ENCODE measurements at places on chromosomes 2 and 18. TPM values are rescaled to one million over a fixed set of nuclear protein-coding genes. Genes with fewer than 3 reads are reported as not detected.

Gene FIGN
- 9.5 TPM for polyA plus RNA-seq

DNA sequence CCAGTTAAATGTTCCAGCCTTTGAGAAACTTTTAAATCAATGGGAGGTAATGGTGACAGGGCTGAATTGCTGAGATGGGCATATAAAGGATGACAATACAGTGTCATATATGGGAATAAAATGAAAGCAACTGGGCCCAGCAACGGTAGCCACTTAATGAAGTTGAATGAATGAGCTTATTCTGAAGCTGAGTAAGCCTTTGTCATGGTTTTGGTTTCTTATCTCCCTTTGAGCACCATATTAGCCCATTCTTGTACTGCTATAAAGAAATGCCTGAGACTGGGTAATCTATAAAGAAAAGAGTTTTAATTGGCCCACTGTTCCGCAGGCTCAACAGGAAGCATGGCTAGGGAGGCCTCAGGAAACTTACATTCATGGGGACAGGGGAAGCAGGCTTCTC, 3.5 kb upstream of the THUMPD2 start:
- no peak for DNase-seq

- no peak for DNase-seq
Measured at GRCh38 chr2:188773075-188773474, 201.1 kb upstream of the COL3A1 start.

Gene IL36B
- polyA plus RNA-seq: not detected

DNA sequence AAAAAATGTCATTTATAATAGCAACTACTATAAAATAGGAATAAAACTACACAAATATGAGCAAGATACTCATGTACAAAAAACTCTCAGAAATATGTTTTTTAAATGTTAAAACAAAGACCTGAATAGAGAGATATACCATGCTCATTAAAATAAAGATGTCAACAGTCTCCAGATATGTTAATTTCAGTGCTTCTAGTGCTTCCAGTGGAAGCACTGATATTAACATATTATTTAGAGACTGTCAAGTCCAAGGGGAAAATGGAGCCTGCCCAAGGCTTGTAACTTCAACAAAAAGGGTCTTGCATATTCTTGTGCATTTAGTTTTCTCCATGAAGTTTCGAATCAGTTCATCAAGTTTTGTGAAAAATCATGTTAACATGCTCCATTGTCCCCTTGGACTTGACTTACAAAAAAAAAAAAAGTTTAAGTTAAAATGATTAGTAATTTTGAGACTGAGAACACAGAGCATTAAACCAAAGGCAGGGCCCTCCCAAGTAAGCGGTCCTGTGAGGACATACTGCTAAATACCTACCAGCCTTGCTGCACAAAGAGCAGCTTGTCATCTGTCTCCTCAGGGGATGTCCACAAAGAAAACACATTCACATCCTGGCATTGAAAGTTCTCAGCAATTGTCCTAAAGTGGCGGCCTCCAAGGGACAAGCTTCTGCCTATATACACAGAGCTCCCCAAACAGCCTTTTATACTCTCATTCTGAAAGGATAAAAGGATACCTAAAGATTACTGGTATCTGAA, 501.9 kb upstream of the CHAC2 start:
- DNase-seq: no peak

DNA sequence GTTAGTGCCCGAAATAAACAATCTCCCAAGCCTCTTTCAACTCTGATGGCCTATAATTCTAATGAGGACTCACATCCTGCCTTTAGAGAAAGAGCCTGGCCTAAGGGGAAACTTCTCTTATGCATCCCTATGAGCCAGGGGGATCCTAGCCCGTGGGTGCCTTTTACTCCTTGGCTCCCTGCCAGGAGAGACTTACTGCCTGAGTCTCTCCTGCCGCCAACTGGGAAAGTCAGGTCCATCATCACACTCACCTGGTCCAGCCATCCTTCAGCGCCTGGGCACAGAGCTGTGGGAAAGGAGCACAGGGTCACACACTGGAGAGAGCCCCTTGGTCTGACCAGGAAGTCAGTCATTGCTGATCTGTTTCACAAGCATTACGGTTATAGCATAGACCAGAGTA, 24.1 kb downstream of the ENOSF1 start:
- no peak for DNase-seq

- no peak for DNase-seq
Measured at GRCh38 chr2:207996848-207997247, 28.5 kb downstream of the PLEKHM3 start.

DNA sequence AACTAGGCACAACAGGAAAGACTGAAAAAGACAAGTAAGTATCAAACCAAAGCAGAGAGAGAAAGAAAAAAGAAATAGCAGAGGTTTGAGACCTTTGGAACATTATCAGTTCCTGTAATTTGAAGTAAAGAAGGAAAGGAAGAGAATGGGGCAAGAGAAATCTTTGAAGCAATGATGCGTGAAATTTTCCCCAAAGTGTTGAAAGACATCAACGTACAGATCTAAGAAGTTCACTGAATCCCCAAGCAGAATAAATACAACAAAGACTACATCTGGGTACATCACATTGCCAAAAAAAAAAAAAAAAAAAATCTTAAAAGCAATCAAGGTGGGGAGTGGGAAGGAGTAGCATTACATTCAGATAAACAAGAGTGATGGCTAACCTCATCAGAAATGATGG, 6.0 kb upstream of the SLC30A6 start:
- DNase-seq: no peak

DNA sequence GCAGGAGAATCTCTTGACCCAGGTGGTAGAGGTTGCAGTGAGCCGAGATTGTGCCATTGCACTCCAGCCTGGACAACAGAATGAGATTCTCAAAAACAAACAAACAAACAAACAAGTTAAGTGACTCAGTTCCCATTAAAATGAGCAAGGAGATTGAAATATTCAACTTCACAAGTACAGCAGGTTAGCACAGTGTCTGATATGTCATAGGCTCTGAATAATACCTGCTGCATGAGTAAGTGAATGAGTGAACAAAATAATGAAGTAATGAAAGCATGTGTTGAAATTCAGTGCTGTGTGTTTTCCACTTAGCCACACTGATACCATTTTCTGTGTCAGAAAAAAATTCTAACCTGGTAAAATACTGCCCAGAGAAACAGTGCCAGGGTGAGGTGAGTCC, 41.9 kb upstream of the SETBP1 start:
- DNase-seq: no peak

- no peak for DNase-seq
Measured at GRCh38 chr18:44170208-44170880, 510.3 kb upstream of the SETBP1 start.

DNA sequence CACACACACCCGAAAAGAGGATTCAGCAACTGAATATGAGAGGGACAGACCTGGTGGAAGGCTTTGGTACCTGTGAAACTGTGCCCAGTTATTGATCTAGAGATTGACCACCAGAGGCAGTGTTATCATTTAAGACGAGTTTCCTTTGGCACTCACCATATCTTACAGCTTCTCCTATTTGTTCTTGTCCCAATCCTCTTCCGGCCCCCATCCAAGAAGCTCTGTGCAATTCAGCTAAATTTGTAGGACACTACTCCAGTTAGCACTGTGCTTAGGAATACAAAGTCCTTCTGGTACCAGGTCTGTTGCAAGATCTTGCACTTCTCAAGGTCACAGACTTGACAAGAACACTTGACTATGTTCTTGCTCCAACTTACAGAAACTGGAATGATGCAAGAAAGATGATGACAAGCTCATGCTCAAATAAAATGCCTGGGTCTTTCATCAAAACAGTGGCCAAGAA, 177.7 kb downstream of the TMEM247 start:
- no peak for DNase-seq

DNA sequence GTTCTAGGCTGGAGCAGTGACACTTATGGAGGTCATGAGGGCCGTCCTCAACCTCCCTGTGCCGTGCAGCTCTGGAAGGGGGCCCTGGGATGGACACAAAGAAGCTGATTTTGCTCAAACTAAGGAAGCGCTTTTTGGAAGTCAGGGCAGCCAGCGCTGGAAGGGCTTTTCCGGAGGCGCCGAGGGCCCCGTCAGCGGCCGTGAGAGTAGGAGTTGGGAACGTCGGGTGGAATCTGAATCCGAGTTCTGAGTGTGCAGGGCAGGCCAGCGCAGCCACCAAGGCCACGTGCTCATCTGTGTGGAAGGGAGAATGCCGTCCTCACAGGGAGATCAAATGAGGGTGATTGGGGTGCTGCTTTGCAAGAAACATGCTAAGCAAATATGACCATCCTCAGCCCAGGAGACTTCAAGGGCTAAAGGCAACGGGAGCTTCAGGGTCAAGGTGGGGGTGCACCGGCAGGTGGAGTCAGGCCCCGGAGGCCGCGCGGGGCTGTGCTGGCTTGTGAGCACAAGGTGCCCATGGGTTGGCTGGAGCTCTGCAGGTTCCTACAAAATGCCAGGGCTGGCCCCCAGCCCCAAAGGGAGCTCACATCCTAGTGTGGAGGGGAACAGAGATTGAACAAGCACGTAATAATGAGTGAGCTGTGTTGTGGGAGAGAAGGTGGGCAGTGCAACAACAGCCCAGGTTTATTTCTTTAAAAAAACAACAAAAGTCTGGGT, 70.4 kb upstream of the HPCAL1 start:
- no peak for DNase-seq

Gene CNOT11
- 53.8 TPM for polyA plus RNA-seq

DNA sequence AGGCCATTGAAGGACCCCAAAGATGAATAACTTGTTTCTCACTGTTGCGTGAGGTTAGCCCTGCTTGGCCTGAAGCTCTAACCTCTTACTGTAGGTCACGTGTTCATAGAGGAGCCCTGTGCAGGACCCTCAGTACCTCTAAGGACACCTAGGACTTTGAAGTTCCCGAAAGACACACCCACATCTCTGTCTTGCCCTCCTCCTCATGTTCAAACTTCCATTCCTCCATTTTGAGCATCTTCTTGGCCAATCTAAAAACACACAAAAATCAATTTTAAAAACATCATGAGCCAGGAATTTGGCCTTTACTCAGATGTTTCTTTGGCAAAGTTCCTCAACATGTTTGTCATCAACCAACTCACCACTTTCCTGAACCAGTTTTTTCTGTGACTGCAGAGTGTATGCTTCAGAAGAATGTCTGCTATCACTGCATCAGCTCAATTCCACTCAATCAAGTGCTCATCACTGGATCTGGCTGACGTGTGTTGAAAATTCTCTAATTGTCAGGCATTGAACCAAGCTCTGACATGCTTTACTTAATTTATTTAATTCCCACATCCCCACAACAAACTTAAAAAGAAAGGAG, 101.6 kb downstream of the AP1S3 start:
- DNase-seq: no peak

Gene ANKRD30BL
- 0.25 TPM for polyA plus RNA-seq

DNA sequence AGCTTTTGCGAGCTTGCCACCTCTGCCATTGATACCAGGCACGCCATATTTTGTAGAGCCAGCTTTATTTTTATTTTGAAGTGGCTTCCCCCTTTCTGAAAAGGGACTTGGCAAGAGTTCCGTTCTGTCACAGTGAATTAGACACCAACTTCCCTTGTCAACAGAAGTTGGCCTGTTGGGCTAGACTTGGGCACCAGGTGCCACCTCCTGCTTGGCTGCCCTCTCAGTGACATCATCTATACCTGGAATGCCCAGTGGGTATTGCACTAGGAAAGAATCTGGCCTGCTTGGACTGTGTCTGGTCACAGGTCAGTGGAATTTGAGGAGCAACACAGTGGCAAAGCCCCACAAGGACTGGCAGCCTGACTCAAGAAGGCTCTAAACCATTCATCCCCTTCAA, 101.0 kb downstream of the BCL2L11 start:
- DNase-seq: no peak

Measured in right renal cortex interstitium (tissue), 3 donors.